Stimulated activated CD4-positive, alpha-beta T cell treated with anti-CD3 and anti-CD28 coated beads, Interleukin-15, amount 100 ng/mL, for 24 hours (primary cell): ENCODE measurements at places on chromosomes 7 and 10.

DNA sequence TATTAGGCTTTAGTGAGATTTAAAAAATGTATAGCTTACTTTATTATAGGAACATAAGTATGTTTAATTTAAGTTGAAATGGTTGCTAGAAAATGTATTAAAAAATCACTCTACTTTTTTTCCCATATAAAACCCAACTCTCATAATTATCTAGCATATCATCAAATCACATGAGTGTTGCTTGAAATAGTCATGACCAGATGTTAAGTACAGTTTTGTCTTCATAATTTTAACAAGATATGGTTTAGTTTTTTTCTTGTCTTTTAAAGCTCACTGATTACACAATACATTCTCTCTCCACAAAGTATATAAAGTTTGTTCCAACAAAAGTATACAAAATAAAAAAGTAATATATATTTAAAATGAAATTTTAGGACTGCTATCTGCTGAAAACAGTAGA is 82.8 kb downstream of the HGF start:
- no peak for DNase-seq

GRCh38 chr7:85823396-85824080 is 636.7 kb upstream of the SEMA3D start:
- DNase-seq, result no peak

DNA sequence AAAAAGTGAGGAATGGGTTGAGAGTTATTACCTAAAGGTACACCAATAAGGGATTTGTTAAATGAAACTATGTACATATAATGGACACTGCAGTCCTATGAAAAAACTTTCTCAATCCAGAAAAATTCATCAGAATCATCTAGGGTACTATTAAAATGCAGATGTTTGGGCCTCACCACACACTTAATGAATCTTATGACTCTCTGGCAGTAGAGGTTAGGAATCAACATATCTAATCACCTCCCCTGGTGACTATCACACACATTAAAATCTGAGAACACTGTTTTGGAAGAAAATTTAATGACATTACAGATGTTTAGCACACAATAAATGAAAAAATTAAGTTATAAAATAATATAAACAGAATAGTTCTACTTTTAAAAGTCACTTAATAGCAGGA is 32.1 kb downstream of the BAZ1B start:
- no peak for DNase-seq

DNA sequence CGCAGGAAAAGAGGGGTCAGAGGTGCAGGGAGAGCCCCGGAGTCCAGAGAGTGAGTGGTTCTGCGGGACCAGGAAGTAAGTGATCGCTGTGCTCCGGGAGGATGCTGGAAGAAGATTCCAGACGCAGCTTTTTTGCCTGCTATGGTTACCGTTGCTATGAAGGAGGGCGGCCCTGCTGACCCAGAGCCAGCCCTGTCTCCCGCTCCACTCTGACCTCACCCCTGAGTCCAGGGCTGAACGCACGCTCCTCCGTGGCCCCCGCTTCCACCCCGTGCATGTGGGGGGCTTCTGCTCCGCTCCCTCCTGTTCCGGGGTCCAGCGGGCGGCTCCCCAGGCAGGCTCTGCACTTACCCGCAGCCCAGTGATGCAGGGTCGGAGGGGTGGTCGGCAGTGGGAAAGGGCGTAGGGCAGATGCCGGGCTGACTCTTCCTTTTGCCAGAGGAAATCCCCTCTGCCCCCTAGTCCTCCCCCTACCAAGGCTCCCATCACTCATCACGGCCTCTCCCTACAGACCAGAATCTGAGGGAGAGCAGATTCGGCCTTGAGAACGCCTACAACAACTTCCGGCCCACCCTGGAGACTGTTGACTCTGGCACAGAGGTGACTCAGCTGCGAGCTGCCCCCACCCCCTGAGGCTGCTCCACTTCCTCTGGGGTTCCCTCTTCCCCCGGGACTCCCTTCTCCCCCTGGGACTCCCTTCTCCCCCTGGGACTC is 2.7 kb upstream of the MUC17 start:
- DNase-seq, result peak; percentile 84

- DNase-seq, result no peak
Measured at GRCh38 chr10:102565793-102566192, 62.0 kb downstream of the SUFU start.

DNA sequence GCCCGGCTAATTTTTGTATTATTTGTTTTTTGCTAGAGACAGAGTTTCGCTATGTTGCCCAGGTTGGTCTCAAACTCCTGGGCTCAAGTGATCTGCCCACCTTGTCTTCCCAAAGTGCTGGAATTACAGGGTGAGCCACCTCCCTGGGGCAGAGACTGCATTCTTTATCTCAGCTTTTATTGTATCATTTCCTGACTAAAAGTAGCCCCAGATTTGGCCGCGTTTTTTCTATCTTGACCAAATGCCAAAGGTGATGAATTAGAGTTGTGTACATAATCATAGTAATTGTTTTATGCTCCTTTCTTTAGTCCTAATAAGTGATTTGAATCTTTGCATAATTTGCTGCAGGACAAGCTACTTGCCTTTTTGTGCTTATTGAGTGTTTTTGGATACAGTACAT is 3.1 kb upstream of the SMNDC1 start:
- no peak for DNase-seq

DNA sequence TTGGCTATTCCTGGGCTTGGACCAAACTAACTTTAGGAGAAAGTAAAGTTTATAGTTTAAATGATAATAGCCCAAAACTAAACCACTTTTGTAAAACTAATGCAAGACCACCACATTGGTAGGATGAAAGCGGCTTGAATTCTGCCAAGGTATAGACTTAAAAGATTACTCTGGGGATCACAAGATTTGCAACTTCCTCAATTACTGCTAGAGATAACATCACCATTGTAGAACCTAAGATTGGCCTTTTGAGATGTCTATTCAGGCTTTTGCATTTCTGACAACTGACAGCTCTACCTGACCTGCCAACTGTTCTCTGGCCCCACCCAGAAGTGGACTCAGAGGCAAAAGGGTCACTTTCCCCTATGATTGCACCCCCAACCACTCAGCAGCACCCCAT is 162.4 kb downstream of the TNS3 start:
- DNase-seq, result no peak

GRCh38 chr10:118793545-118793944 is 38.8 kb upstream of the CACUL1 start:
- DNase-seq, result no peak

DNA sequence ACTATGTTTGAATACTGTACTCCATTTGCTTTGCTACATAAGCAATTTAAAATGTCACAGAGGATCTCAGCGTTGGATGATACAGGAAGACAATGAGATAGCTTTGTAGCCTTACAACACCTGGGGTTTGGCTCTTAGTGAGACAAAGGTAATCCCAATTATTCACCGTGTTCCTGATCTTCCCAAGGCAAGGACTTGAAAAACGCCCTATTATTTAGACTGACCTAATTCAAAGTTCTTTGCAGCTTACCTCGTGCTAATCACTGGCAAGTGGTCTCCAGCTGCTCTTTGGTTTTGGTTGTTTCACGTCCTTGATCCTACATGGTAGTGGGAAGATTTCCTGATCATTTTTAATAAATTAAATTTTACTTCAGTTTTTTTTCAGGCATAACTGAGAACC is 23.0 kb upstream of the C7orf33 start:
- no peak for DNase-seq

DNA sequence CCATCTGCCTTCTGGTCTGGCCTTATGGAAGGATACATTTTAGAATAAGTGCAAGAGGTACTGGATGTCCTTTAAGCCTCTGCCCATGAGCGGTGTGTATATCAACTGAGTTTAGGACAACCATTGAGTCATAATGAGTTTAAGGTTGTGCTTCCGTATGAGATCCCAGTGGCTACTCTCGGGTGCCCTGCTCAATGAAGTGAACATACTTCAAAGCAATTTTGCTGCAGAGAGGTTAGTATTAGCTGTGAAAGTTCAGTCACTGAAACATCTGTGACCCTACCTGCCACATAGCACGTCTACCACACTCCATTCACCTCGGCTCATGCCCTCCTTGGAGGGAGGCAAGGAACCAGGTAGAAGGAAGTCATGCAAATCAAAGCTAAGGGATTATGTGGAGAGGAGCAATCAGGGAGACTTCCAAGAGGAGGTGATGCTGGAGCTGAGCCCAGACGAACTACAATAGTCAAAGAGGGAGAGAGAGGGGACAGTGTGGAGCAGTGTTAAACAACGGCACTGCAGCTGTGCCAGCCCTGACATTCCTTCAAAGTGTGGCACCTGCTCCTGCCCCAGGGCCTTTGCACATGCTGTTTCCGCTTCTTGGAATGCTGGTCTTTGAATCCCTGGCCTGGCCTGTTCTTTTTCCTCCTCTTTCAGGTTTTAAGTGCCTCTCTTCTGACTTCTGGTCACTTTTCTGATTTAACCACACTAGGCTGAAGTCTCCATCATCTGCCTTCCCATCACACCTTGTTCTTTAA is 25.4 kb downstream of the BTBD16 start:
- no peak for DNase-seq

DNA sequence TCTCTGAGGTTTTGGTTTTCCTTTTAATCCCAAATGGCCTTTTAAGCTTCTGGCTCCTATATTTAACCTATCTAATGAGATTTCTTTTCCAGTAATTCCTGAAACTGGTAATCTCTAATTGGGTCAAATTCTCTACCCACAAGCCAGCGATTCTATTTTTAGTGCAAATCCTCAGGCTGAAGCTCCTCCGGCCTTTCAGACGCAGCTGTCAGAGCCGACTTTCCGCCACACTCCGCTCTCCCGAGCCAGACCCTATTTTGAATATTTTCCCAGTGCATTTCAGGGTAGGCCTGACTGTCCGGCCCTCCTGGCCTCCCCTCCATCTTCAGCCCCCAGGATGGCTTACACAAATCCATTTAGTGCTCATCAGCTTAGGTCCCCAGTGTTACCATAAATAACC is 9.7 kb upstream of the ADCY1 start:
- DNase-seq, result no peak

- DNase-seq, result no peak
Measured at GRCh38 chr7:120603366-120603765, 254.6 kb downstream of the TSPAN12 start.

DNA sequence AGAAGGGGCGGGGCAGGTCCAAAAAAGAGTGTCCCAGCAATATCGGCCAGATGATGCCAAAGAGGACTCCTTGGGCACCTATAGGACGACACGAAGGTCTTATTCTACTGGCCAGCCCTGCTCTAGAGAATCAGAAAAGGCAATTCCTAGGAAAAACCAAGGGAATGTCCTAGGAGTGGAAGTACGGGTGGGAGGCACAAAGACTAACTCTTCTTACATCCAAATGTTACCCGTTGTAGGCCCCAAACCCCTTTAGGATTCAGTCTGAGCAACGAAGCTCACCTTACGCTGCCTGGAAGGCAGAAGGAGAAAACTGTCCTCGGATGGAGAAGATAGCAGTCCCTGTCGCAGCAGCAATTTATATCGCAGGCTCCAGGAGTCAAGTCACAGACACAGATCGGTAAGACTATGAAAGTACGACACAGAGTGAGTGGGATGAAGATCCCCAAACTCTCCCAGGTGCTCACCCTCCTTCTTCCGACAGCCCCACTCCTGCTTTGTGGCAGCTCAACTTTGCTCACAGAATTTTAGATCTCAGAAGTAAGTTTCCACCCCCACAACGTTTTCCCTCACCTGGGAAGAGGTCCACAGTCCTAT is 558 bp downstream of the TCTN3 start:
- no peak for DNase-seq

DNA sequence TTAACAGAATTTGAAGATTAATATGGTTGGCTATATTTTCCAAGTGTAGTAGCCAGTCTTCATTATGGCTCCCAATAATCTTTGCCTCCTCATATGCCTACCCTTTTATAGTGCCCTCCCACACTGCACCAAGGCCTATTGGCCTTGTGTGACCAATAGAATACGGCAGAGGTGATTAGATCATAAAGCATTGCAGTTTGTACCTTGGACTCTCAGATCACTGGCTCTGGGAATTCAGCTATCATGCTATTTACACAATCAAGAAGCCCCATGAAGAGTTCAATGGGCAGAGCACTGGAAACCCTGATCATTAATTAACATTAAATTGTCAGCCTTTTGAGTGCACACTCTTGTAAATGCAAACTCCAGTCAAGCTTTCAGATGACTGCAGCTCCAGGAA is 154.5 kb upstream of the MAGI2 start:
- DNase-seq, result no peak
